ENCODE measurements at places on chromosomes 13 and 19.
A peak's percentile ranks its signal among the peaks of the same experiment; 100 is the strongest.

- peak; percentile 5 for DNase-seq
Measured at GRCh38 chr19:32599736-32600157, 18.8 kb downstream of the PDCD5 start.

- no peak for DNase-seq
Measured at GRCh38 chr13:75802161-75802560, 166.0 kb downstream of the LMO7 start.

- DNase-seq: no peak
Measured at GRCh38 chr13:102993348-102993747, 72.9 kb downstream of the SLC10A2 start.

DNA sequence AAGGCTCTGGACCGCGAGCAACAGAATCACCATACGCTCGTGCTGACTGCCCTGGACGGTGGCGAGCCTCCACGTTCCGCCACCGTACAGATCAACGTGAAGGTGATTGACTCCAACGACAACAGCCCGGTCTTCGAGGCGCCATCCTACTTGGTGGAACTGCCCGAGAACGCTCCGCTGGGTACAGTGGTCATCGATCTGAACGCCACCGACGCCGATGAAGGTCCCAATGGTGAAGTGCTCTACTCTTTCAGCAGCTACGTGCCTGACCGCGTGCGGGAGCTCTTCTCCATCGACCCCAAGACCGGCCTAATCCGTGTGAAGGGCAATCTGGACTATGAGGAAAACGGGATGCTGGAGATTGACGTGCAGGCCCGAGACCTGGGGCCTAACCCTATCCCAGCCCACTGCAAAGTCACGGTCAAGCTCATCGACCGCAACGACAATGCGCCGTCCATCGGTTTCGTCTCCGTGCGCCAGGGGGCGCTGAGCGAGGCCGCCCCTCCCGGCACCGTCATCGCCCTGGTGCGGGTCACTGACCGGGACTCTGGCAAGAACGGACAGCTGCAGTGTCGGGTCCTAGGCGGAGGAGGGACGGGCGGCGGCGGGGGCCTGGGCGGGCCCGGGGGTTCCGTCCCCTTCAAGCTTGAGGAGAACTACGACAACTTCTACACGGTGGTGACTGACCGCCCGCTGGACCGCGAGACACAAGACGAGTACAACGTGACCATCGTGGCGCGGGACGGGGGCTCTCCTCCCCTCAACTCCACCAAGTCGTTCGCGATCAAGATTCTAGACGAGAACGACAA, 1.8 kb downstream of the PCDH17 start:
- no peak for DNase-seq

- DNase-seq: no peak
Measured at GRCh38 chr13:44133626-44134025, 240.0 kb upstream of the SERP2 start.

DNA sequence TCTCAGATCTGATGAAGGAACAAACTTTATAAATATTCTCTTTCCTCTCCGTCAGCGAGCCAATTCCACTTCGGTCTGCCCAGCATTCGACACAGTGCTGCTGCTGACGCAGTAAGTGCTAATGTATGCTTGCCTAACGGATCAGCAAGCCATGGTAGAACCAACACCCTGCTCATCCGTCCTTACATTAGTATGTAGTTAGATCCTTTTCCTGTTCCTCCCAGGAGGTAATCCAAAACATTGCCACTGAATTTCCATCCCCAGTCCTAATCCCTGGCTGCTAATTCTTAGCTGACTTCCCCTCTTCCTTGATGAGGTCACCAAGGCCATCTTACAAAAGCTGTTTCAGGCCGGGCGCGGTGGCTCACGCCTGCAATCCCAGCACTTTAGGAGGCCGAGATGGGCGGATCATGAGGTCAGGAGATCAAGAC, 88.0 kb downstream of the STARD13 start:
- DNase-seq: no peak

- no peak for DNase-seq
Measured at GRCh38 chr13:49739498-49740187, 48.4 kb upstream of the EBPL start.

GRCh38 chr19:3612901-3613741, 6.4 kb upstream of the TBXA2R start:
- DNase-seq: no peak

GRCh38 chr13:113115363-113116205, 7.0 kb upstream of the F10 start:
- no peak for DNase-seq

DNA sequence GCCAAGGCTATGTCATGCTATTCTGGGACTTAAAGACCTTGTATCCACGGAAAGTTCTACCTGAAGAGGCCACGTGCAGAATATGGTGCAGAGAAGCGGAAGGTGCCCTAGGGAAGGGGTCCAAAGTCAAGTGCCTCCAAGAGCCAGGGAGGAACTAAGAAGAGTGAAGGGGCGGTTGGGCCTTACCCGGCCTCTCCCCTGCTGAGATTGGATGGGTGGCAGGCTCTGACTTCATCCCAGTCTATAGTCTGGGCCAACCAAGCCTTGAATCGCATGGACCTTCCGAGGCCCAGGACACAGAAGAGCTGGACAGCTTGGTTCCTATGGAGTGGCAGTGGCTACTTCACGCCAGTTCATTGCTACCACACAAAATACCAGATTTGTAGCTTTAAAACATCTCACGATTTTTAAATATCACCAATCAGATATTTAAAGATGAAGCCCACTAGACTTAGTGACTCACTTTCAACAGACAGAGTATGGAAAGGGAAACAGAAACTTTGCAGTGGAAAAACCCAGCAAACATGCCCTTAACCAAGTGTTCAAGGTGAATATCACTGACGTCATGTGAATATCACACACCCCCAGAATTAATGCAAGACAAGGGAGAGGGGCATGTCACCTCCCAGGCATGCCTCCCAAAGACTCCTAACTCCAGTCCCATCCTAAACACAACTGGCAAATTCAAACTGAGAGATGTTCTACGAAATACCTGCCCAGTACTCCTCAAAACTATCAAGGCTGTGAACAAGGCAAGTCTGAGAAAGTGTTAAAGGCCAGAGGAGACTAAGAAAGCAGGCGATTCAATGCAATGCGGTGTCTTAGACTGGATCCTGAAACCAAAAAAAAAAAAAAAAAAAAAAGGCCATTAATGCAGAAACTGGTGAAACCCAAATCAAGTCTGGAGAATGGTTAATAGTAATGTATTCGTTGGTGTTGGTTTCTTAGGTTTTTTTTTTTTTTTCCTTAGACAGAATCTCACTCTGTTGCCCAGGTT, 10.2 kb downstream of the C19orf12 start:
- DNase-seq: no peak

DNA sequence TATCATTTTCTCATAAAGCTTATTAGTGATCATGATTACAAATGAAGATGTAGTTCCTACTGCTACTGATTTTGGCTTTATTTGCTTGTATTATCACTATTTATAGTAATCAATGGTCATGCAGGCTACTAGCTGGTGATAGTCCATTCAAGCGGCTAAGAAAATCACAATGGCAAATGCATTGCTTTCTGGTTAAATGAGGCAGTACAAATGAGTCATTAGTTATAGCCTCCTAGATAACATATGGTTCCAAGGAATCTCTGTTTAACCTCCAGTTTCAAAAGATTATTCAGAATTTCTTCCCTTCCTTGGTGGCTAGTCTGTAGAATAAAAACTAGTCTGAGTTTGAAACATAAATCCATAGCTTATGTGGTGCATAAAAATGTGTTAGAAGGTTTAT, 141.3 kb upstream of the HTR2A start:
- DNase-seq: no peak

GRCh38 chr13:35714121-35714520, 237.6 kb upstream of the MAB21L1 start:
- no peak for DNase-seq

- DNase-seq: no peak
Measured at GRCh38 chr19:18605546-18606280, 886 bp downstream of the CRLF1 start.

DNA sequence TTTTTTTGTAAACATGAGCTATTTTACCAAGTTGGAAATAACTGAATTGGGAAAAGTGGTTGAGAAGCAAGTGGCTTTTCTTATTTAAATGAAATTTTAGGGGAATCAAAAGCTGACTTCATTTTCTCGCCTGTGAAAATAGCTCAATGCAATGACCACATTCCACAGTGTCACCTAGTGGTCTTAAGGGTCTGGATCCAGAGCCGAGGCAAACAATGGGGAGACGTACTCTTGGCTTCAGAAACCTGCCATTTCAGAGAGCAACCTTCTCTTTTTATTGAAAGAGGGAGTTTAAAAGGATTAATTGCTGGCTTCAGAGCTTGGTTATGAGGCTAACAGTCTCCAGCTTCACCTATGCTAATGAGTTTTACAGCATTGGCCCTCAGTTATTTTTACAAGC, 39.7 kb upstream of the RXFP2 start:
- no peak for DNase-seq

- DNase-seq: no peak
Measured at GRCh38 chr13:46572752-46573431, 19.9 kb downstream of the LRCH1 start.

DNA sequence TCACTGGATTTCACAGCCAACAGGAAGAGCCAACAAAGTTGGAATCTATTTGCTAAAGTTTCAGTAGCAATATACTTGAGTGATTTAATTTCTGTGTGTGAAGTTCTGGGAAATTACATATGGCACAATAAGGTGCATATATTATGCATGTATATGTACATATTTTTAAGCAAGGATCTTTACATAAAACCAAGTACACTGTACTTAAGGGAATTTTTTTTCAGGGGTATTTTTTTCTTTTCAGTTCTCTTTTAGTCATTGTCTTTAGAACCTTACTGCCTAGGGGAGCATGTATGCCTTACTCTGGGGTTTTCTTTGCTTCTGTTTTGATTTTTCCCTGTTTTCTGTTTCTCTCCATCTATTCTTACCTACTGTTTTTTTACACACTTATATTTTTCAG, 7.4 kb downstream of the RAP2A start:
- DNase-seq: no peak

GRCh38 chr13:50189450-50189849, 174.2 kb downstream of the KCNRG start:
- DNase-seq: no peak

- no peak for DNase-seq
Measured at GRCh38 chr19:49669516-49669915, 3.8 kb downstream of the BCL2L12 start.

GRCh38 chr19:10173527-10173926, 21.2 kb downstream of the DNMT1 start:
- no peak for DNase-seq

DNA sequence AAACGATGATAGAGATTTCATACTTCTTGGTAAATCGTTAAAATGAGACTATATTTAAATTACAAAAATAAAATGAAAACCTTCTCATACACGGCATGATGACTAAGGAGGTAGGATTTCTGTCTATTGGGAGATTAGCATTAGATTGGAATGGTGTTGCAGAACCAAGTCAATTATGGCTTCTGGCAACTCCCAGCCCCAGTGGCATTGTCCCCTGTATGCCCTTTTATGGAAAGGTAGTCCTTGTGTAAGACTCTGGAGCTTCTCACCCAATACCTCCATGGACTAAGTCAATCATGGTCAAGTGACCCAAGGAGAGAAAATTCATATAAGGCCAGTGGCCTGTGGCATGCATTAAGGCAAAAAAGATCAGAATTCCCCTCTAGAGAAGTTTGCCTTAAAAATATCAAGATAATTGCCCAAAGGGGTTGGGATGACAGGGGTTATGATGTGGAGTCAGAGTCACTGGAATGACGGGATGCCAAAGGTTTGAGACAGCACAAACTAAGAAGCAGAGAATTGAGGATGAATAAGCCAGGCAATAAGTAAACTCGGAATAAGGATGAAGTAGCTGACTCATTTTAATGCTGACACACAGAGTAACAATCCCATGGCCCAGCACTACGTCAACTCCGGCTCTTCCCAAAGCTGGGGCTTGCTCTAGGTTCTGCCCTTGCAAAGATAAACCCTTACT, 57.8 kb upstream of the POSTN start:
- no peak for DNase-seq

Measured in activated CD8-positive, alpha-beta memory T cell treated with anti-CD3 and anti-CD28 coated beads for 48 hours (primary cell).